Type B pancreatic cell (in vitro differentiated cells): ENCODE measurements at places on chromosomes 6 and 20. TPM values are rescaled to one million over a fixed set of nuclear protein-coding genes. Genes with fewer than 3 reads are reported as not detected.

MTRF1L gene
- 17.3 and 18.8 TPM in 2 replicates for total RNA-seq

KCNK16 gene
- total RNA-seq = 22.6 and 41.1 TPM in 2 replicates

ELOVL2 gene
- total RNA-seq = 2.2 and 3.8 TPM in 2 replicates

- DNase-seq = no peak
Measured at GRCh38 chr20:38392356-38392755, 42.8 kb downstream of the SNHG17 start.

DNA sequence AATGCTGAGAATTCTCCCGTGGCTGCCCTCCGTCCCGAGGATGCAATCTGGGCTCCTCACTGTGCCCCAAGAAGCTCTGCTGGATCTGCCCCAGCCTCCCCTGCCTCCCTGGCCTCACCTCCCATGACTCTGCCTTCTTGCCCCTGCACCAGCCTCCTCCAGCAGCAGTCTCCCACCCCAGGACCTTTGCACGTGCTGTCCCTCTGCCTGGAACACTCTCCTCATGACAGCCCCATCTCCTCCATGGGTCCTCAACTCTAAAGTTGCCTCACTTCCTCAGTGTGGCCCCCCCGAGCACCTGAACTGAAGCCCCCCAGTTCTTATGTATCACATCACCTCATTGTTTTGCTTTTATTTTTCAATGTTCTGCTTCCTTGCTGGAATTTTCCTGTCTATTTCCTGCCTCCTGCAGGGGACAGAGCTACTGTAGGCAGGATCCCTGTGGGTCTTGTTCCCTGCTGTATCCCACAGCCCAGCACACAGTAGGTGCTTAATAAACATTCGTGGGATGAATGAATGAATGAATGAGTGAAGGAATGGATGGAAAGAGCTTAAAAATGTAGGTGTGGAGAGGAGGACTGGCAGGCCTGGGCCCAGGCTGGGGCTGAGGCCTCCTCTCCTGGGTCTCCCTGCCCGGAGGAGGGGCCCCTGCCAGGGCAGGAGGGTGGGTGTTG, 42.2 kb downstream of the CEBPB start:
- DNase-seq = no peak

DNA sequence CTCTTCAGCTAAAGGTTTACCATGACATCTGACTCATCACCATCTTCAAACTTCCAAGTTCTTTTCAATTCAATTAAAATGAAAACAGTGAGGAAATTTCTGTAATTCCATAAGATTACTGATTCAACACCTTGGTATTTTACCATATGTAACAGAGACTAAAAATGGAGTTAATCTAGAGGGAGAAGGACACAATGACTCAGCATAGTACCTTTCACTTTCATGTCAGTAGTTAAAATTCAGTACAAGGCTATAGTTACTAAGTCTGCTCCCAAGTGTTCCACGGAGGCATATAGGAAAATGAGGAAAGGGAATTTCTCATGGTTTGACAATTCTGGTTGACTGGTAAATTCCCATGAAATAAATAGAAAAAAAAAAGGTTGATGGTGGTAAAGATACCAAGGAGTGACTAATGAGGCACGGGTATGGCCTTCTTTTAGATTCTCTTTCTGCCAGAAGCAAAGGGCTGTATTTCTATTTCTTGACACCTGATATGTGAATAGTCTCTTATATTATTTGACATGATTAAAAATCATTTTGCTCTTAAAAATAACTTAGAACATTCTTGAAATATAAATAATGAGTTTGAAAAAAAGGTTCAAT, 526.7 kb upstream of the ADGRB3 start:
- no peak for DNase-seq

DNA sequence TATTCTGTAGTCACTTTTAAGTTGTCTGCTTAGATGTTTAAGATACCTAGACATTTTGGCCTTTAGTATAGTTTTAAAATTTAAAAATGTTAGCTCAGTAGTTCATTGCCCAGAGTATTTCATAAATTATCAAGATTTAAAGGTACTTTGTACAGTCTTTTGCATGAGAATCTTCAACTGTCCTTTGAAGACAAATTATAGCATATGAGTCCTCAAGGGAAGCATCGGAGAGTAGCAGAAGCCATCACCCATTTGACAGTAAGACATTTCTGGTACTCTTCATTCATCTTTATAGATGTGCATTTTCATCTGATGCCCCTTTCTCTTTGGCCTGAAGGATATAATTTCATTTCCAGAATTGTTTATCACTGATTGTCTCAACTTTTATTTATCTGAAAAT, 89.5 kb downstream of the NCOA3 start:
- no peak for DNase-seq
